Upper lobe of left lung (tissue), 6 donors: ENCODE measurements at places on chromosomes 7 and 10. TPM values are rescaled to one million over a fixed set of nuclear protein-coding genes. Genes with fewer than 3 reads are reported as not detected.
A peak's percentile ranks its signal among the peaks of the same experiment; 100 is the strongest.

DNA sequence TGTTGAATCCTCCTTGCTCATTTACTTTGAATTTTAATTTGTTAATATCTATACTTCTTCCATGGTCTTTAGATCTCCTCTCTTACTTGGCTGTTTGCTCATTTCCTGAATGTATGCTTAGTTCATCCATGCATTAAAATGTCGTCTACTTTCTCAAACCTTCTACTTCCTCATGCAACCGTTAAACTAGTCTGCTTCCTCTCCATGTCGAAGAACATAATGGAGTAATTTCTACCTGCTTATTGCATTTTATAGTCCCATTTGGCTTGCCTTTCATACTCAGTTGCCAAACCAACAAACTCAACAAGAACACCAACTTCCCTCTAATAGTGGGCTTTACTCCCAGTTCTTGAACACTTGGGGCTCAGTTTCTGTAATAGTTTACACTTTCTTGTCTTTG lies 43.8 kb upstream of the SEMA3D start:
- no peak for DNase-seq

- peak; percentile 51 for DNase-seq
Measured at GRCh38 chr10:5873515-5873995, 16.1 kb downstream of the ANKRD16 start.

DNA sequence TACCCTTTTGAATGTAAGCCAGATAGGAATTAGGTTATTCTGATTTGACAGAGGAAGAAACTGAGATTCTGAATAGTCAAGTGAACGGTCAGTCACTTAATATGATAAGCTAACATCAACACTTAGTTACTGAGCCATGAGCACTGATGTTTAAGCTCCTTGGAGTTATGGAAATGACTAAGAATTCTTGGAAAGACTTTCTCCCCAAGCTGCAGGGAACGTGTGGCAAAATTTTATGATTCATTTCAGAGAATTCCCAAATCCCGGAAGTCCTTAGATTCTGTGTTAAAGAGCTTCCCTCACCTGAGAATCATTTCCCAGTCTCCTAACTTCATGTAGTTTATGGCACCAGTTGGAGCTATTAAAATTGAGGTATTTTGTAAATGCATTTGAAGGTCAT lies 330.9 kb downstream of the XPNPEP1 start:
- DNase-seq = no peak

Gene ANXA8
- total RNA-seq = 22.2 TPM

GRCh38 chr10:102241032-102241443 lies 274 bp downstream of the PITX3 start:
- DNase-seq = no peak

Gene MYL10
- total RNA-seq = not detected

GRCh38 chr10:64449603-64450002 lies 928.4 kb downstream of the REEP3 start:
- DNase-seq = no peak

GRCh38 chr10:121338206-121338980 lies 259.9 kb downstream of the FGFR2 start:
- no peak for DNase-seq

Gene ERVW-1
- total RNA-seq = not detected

Gene ASZ1
- total RNA-seq = not detected

Gene ITIH2
- not detected for total RNA-seq

- no peak for DNase-seq
Measured at GRCh38 chr10:43901302-43901701, 252.6 kb upstream of the ZNF32 start.

- no peak for DNase-seq
Measured at GRCh38 chr7:137282043-137282442, 61.5 kb downstream of the PTN start.

DNA sequence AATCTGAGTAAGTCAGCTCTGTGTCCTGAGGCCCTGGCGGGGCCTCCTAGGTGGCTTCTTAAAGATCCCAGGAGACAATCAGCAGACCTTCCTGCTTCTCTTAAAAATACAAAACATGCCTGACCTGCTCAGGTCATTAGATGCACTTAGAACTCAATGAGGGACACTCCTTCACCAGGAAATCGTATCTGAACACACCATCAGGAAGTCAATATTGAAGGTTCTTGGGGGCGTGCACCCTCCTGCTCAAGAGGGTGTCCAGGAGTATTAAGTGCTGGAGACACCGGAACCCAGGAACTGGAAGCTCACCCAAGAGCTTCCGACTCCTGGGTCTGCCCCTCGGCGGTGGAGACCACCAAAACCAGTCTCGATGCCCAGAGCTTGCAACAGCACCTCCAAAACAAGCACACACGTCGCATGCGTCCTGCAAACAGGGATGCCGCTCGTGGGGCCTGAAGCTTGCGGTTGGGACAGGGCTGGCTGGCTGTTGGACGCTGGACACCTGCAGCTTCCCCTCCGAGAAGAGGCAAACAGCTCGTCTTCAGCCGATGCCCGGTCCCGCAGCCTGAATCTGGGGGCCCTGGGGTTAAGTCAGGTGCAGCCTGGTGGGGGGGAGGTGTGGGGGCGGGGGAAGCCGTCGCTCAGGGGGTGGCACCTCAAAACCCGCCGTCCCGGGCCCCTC lies 803 bp downstream of the RAPGEF5 start:
- peak; percentile 60 for DNase-seq
